ENCODE measurements at places on chromosomes 2 and 18.
A peak's percentile ranks its signal among the peaks of the same experiment; 100 is the strongest.

GRCh38 chr2:156907806-156908205 lies 349.7 kb upstream of the GALNT5 start:
- no peak for DNase-seq

DNA sequence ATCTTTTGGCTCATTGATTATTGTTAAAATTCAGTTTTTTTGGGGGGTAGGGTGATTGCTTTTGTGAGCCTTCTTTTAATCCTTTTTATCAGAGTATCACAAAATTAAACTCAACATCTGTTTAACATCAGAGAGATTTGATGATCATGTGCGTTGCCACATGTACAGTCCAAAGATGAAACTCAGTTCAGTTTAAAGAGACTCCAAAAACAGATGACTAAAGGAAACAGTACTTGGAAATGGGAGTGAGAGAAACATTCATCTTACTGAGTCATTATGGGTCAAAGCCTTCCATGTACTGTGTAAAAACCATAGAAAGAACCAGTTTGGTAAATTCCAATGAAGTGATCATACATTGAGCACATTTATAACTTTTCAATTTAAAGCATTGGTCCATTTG lies 53.0 kb downstream of the LYPD6 start:
- DNase-seq, result no peak

DNA sequence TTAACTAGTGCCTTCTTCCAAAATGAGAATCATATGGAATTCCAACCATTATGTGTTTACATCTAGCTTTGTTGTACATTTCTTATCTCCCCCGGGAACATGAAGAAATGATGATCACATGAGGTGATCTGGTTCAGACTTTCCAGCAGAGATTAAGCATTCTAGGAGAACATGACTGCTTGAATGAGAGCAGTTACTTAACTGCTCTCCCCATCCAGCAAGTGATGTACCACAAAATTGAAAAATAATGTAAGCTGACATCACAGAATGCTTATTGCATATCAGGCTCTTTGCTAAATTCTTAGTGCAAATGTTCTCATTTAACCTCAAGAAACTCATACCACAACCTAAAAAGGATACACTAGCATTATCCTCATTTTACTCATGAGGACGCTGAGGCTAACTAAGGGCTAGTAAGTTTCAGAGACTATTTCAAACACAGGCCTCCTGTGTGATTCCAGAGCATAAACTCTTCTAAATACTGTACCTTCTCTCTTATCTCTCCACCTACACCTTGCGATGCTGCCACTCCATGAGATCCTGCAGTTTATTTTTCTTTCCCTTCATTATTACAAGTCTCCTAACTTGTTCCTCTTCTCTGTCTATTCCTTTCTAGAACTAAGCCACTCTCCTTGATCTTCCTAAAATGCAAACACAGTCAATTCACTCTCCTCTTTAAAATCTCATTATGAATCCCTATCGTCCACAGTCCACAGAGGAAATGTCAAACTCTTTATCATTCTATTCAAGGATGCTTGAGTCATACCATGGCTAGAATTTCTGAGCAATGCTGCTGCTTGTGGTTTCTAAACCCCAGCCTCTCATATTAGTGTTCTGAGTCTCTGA lies 1224.8 kb upstream of the ZEB2 start:
- DNase-seq, result no peak

DNA sequence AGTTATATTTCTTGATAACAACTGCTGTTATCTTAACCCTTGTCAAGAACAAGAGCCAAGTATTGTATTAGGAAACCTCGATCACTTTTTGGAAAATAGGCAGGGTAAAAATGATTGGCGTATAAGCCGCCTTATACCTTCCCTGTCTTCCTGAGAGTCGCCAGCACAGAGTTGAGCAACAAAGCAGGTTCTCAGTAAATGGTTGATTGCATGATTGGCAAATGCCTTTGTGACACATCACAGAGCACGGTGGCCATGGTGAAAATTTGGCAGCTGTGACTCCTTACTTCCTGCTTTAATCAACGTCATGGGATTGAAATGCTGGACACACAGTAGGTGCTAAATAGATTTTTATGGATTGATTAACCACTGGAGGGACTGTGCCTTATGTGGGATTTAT lies 3.9 kb upstream of the KLHL29 start:
- DNase-seq, result peak; percentile 26

- DNase-seq, result no peak
Observed at GRCh38 chr2:177753682-177754491, 318.7 kb downstream of the PDE11A start.

DNA sequence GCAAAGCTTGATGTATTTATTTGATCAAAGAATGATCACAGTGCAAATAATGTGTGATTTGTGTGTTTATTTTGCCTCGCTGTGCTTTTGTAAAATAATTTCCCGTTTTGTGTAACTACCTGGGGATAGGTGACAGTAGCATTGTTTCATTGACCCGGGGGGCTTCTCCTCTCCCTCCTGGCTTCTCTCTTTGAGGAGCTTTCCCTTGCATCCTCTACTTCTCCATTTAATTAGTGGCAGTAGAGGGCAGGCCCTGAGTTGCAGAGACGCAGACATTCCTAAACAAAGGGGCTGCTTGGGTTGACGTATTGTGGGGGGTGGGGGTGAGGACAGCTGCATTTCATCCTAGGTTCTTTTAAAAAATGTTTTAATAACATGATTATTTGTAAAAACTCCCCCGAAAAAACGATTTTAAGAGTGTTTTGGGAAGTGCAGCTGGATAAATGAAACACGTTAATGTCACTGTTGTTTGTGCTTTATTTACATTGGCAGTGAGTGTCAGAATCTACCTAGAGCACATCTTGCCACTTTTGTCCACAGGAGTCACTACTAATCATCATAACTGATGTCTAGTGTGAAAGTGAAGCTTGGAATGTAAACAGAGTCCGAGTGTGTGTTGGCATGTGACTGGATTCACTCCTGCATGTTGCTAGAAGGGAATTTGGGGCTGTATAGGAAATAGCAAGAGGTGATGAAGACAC lies 2.2 kb downstream of the NEDD4L start:
- no peak for DNase-seq

- no peak for DNase-seq
Observed at GRCh38 chr2:88807237-88807962, 115.9 kb downstream of the RPIA start.

GRCh38 chr18:48488388-48488850 lies 50.4 kb upstream of the CTIF start:
- DNase-seq, result no peak

- DNase-seq, result no peak
Observed at GRCh38 chr18:49457616-49458015, 2.8 kb downstream of the DYM start.

DNA sequence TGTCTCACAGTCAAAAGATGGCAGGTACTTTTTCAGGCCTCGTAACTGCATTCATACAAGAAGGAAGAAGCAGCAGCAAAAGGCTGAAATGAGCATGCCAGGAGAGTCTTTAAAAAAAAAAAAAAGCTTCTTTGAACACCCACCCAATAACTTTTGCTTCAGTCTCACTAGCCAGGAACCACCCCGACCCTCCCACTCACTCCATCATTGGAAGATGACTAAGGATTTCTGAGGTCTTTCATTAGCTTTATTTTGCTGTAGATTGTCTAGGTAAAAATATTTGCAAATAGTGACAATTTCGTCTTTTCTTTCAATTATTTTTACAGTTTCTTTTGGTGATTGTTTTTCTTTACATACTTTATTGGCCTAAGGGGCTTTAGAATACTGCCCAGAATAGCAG lies 37.9 kb downstream of the RBBP8 start:
- DNase-seq, result no peak

DNA sequence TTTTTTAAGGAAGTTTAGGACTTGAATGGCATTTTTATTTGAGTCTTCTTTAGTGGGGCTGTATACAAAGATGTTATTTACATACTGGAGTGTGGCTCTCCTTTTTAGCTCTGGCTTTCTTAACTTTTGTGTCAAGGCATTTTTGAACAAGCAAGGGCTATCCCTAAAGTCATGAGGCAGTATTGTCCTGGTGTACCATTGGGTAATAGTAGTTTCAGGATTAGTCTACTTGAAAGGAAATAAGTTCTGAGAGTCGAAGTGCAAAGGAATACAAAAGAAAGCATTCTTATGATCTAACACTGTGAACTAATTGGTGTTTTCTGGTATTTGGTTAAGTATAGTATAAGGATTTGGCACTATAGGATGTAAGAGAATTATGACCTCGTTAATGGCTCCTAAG lies 1.9 kb upstream of the CYP27A1 start:
- DNase-seq, result no peak

DNA sequence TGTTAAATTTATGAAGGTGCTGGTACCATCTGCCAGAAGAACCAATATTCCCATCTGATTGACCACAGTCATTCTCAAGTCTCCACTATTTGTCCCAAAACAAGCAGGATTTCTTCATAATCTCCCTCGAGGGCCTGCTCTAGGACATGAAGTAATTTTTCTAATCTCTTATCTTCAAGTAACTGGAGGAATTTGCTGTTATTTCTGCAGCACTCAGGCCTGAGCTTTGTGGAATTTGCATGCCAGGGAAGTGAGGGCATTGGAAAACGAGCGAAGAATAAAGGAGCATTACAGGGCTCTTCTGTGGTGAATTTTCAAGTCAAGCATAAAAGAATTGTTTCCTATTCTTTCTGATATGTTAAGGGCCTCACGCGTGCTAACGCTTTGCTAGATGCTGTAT lies 161.2 kb upstream of the EPAS1 start:
- no peak for DNase-seq

DNA sequence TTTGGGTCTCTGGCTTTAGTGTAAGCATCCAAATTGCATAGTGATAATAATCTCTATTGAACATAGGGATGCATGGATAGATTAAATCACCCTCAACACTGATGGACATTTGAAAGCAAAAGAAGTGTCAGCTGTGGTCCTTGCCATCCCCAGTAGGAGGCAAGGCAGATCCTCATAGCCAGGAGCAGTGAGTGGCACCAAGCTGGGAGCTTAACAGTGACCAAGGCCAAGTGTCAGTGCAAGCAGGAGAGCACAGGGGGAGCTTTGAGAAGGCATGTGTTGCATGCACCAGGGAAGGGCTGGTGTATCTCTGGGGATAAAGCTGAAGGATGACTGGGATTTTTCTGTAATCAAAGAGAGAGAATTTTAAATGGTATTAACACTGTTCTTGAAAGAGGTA lies 14.7 kb downstream of the SLC14A1 start:
- DNase-seq, result no peak

DNA sequence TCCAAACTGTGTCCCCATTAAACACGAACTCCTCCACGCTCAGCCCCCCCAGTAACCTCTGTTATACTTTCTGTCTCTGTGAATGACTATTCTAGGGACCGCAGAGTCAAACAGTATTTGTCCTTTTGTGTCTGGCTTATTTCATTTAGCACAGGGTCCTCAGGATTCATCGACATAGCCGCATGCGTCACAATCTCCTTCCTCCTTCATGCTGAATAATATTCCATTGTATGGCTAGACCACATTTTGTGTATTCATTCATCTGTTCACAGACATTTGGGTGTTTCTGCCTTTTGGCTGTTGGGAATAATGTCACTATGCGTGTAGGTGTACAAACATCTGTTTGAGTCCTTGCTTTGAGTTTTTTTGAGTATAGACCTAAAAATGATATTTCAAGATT lies 80.9 kb downstream of the SH3RF3 start:
- DNase-seq, result no peak

DNA sequence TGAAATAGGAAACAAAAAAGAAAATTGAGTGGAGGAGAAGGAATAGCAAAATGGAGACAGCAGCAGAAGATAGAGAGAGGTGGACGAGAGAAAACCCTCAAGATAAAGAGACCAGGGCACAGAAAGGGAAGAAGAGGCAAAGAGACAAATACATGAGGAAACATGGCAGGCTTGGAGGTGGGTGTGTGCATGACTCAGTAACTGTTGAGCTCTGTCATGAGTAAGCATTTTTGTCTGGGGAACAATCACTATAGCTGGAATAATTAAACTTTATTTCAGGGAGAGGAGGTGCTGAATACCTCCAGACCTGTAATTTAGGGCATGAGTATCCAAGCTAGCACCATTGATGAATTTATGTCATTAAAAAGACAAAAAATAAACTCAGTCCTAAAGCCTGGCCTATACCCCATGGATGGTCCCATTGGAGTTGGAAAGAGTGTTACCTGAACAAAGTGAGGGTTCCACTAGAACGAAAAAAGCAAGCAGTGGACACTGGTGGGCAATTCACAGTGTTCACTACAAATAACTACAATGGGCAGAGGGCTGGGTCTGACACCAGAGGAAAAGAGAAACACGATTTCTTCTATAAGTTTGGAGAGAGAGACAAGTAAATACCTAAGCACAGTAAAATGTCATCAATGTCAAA lies 145.5 kb downstream of the ADCYAP1 start:
- no peak for DNase-seq

DNA sequence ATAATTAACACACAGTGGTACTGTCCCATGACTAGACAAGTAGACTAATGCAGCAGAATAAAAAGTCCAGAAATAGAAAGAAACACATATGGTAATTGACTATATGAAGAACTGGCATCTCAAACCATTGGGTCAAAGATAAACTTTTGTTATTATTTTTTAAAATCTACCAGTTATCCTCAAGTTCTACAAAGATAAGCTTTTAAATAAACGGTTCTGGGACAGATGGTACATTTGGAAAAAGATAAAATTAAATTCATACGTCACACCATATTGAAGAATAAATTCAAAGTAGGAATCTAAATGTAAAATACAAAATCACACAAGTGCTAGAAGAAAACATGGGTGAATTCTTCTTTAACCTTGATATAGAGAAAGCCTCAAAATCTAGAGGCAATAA lies 37.6 kb upstream of the PLEKHM3 start:
- no peak for DNase-seq

- no peak for DNase-seq
Observed at GRCh38 chr2:213733893-213734292, 449.6 kb downstream of the SPAG16 start.

DNA sequence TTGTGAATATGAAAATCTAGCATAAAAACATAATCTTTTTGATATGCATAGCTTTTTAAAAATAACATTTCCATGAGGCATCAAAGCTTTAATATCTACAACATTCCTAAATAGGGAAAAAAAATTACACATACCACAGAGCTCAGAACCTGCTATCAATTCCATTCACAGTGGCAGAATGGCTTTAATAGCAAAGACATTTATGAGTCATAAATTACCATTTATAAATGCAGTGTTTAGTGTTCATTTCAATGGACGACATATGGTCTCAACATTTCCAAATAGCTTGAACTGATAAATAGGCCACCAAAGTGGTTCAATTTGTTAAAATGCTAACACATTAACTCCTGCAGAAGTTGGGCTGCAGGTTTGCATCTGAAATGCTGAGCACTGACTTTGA lies 600.6 kb upstream of the SETBP1 start:
- DNase-seq, result no peak
